Forelimb muscle (tissue), 1 donor: ENCODE measurements at places on chromosomes 13 and 19. TPM values are rescaled to one million over a fixed set of nuclear protein-coding genes. Genes with fewer than 3 reads are reported as not detected.

GRCh38 chr19:15976836-15977689, 28.3 kb downstream of the OR10H4 start:
- no peak for DNase-seq

The DAND5 gene
- 0.08 TPM for polyA plus RNA-seq

DNA sequence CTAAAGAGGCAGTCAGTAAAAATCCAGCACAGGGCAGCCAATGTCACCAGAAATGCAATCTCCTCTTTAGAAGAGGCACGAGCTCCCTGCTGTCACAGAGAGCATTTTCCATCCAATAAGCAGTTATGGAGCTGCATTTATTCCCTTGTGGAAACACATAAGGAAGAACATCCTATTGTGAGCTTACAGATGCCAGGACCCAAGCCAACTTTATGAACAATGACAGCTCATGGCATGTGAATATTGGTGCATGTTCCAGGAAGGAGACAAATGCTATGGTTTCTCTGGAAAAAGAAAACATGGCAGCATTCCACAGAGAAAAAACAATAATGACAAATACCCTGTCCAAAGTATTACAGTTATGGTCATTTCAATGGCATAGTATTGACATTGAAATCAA, 955.6 kb downstream of the UQCRFS1 start:
- DNase-seq, result no peak

The NBEA gene
- polyA plus RNA-seq, result 13.1 TPM

DNA sequence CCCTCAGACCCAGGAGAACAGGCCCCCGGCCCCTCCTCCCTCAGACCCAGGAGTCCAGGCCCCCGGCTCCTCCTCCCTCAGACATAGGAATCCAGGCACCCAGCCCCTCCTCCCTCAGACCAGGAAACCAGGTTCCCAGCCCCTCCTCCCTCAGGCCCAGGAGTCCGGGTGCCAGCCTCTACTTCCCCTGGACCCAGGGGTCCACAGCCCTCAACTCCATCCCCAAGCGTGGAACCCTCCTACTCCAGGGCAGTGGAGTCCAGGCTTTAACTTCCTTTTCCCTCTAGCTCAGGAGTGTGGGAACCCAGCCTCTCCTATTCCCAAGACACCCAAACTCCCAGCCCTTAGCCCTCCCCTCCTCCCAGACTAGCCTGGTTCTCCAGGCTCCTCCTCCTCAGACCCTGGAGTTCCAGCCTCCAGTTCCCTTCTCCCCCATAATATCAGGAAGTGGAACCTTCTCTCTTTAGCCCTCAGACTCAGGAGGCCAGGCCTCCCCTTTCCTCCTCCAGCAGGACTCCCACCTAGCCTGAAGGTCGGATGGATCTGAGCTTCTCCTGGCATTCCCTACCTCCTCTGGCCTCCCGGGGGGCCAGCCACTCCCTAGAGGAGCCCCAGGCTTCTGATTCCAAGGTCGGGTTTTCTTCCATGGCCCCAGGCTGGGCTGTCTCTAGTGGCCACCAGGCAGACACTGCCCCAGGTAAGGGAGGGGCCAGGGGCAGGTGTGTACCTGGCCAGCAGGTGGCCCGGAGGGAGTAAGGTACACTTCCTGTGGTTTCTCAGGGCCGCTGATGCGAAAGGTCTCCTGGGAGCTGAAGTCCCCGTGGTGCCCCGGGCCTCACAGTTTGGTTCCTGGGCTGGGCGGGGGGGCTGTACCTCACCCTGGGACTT, at the start of gene TMC4:
Gene TMC4, minus strand, starts transcription at position 690 of the 888 bp plus-strand sequence. Its CDS starts 43 bp downstream, at position 647.
- DNase-seq, result no peak

The CLC gene
- 1.3 TPM for polyA plus RNA-seq

The POLD1 gene
- 15.2 TPM for polyA plus RNA-seq

DNA sequence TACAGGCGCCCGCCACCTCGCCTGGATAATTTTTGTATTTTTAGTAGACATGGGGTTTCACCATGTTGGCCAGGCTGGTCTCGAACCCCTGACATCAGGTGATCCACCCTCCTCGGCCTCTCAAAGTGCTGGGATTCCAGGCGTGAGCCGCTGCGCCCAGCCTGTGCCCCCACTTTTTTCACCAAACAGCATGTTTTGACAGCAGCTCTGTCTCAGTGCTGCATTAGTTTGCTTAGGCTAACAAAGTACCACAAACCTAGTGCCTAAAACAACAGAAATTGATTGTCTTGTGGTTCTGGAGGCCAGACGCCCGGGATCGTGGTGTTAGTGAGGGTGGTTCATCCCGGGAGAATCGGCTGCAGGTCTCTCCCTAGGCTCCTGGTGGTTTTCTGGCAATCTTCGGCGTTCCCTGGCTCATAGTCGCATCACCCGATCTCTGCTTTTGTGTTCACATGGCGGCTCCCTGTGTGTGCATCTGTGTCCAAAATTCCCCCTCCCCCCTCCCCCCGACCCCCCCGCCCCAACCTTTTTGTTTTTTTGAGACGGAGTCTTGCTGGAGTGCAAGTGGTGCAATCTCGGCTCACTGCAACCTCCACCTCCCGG, 30.0 kb downstream of the MYH14 start:
- no peak for DNase-seq

The CLIP3 gene
- polyA plus RNA-seq, result 15.5 TPM

DNA sequence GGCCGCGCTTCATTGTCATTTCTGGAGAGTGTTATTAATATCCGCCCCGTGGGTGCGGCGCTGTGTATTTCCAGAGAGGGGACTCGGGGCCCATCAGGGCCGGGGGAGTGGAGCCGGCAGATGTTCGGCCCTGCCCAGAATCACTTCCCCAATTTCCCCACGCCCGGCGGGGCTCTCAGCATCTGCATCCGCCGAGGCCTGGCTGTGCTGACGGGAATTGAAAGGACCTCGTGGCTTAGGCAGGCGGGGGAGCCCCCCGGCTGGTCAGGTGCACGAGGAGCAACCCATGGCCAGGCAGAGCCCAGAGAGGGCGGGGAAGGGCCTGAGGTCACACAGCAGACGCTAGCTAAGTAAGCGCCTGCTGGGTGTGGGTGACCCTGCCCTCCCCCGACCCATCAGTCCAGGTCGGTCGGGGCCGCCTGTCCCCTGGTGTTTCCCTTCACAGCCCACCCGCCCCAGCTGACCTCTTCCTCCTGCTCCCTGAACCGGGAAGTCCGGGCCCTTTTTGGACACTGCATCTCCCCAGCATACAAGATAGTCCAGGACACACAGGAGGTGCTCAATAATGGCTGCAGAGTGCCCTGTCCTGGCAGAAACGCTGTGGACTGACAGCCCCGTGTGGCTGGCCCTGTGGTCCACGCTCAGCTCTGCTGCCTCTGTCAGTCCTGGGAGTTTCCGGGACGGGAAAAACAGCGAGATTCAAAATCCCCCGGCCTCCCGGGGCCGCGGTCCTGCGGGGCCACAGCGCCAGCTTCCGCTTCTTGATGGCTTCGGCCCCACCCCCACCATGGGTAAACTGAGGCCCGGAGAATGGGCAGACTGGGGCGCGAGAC, 22.1 kb downstream of the ARID3A start:
- no peak for DNase-seq

The ZNF260 gene
- 10.2 TPM for polyA plus RNA-seq

DNA sequence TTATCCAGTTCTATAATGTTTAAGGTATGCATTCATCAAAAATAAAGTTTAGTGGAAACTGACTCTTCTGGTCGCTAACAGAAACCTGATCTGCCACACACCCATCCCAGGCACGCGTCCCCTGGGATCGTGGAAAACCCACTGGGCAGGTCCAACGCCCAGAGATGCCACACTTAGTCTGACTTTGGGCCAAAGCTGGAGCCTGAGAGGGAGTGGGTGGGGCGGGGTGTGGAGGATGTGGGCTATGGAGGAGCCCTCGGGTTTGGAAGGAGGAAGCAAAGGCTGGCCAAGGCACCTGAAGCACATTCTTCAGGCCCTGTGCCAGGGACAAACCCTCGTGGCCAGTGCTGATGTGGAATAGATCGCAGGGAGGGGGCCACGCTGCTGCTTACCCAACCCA, 2.5 kb downstream of the IGFL1 start:
- DNase-seq, result no peak

- no peak for DNase-seq
Observed at GRCh38 chr13:30364133-30364532, 56.8 kb upstream of the KATNAL1 start.

GRCh38 chr19:17519967-17520366, 8.5 kb downstream of the PGLS start:
- DNase-seq, result no peak

The TNNT1 gene
- 742 TPM for polyA plus RNA-seq

GRCh38 chr13:107006661-107007060, 438.7 kb upstream of the ARGLU1 start:
- DNase-seq, result no peak

The CPB2 gene
- polyA plus RNA-seq, result 0.11 TPM

GRCh38 chr19:49580264-49581006, at the start of gene NOSIP:
Gene NOSIP (minus strand): TSS chr19:49580556. CDS start chr19:49560691, 19,865 bp downstream.
- peak; percentile 92 for DNase-seq

- DNase-seq, result no peak
Observed at GRCh38 chr19:12843999-12844732, 5.9 kb downstream of the MAST1 start.

The GJB6 gene
- polyA plus RNA-seq, result not detected

The SOX1 gene
- 0.05 TPM for polyA plus RNA-seq

DNA sequence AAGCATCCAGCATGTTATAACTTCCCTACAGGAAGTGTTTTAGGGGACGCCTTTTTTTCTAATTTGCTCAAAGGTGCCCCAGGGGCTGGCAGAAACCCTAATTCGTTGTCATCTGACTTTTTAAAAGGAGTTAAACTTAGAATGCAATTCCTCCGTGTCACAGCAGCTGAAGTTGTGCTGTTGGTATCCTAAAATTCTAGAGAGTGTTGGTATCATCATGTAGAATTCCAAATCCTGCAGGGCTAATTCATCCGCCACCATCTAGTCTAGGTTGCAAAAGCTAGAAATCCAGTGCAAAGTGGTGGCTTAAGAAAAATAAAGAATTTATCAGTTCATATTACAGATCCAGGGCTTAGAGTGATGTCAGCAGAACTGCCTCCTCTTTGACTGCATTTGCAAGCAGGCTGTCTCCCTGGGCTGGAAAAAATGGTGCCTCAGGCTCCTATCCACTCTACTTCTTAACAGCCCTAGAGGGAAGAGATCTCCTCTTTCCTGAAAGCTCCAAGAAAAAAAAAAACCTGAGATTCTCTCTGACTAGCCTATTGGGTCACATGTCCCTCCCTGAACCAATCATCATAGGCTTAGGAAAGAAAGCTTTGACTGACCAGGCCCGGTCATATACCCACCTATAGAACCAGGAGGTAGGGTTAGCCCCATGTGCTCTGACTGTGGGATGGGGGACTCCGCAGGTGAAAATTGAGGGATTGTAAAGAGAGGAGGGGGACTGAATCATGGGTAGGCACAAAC, 73.0 kb downstream of the MAP4K1 start:
- DNase-seq, result no peak

GRCh38 chr13:76965759-76966421, 17.6 kb downstream of the ACOD1 start:
- DNase-seq, result peak; percentile 47

- DNase-seq, result no peak
Observed at GRCh38 chr19:43290568-43291359, 21.4 kb upstream of the PSG9 start.

- DNase-seq, result no peak
Observed at GRCh38 chr13:40819797-40820315, 30.4 kb downstream of the SLC25A15 start.

DNA sequence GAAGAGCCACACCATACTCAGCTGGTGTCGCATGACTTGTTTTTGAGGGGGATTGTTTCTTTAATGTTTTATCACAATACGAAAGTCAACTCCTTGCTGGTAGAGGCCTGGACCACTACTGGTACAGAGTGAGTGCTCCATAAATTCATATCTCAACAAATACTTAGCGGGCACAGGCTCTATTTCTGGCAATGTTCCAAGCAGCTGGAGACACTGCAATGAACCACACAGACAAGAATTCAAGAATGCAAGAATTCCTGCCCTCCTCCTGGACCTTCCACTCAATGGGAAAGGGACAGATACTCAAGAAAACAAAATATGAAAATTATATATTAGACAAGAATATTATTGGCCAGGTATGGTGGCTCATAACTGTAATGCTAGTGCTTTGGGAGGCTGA, 5.1 kb upstream of the FXYD5 start:
- DNase-seq, result no peak

DNA sequence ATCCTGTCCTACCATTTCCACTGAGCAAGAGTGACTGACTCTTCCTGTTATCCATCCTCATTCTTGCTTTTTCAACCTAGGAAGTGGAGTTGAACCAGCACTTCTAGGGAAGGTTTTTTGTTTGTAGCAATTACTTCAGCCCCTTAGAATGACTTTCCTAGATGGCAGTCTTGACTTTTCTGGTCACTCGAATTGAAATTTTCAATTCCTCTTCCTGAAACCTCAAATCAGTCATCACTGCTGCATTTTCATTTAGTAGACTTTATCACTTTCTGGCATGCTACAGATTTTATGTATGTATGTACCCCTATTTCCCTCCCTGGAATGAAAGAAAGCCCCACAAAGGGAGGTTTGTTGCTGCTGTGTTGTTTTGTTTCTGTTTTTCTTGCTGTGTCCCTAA, 915.9 kb downstream of the PCDH17 start:
- no peak for DNase-seq

The ZSWIM4 gene
- polyA plus RNA-seq, result 2.9 TPM

- no peak for DNase-seq
Observed at GRCh38 chr19:4523306-4524110, 5.2 kb upstream of the PLIN4 start.

The ZNF587 gene
- 16.9 TPM for polyA plus RNA-seq

- DNase-seq, result no peak
Observed at GRCh38 chr19:18172331-18173053, 1.1 kb upstream of the IFI30 start.

DNA sequence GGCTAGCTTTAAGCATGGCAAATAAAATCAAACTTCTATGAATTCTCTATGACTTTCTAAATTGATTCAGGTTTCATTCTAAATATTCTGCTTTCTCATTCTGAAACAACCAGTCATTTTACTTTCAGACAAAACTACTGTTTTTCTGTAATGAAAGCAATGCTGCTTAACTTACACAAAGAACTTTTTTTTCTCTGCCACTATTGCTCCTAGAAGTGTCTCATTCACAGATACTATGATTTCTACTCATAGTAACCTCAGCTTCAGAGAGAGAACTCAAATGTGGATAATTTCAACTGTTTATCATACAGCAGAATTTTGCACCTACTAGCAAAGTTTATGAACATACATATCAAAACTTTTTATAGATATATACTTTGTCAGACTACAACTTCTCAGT, 724.6 kb downstream of the SLITRK5 start:
- DNase-seq, result no peak
